ENCODE measurements at places on chromosomes 5 and 9.

- DNase-seq, result no peak
Measured at GRCh38 chr5:144945503-144945902, 774.8 kb downstream of the KCTD16 start.

GRCh38 chr5:139474890-139475791 is 4.3 kb downstream of the SMIM33 start:
- DNase-seq, result peak; percentile 83

DNA sequence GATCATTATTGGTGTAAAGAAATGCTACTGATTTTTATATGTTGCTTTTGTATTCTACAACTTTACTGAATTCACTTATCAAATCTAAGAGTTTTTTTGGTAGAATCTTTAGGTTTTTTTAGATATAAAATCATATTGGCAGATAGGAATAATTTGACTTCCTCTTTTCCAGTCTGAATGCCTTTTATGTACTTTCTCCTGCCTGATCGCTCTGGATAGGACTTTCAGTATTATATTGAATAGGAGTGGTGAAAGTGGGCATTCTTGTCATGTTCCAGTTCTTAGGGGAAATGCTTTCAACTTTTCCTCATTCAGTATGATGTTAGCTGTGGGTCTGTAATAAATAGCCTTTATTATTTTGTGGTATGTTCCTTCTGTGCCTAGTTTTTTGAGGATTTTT is 8.3 kb downstream of the AHRR start:
- no peak for DNase-seq

DNA sequence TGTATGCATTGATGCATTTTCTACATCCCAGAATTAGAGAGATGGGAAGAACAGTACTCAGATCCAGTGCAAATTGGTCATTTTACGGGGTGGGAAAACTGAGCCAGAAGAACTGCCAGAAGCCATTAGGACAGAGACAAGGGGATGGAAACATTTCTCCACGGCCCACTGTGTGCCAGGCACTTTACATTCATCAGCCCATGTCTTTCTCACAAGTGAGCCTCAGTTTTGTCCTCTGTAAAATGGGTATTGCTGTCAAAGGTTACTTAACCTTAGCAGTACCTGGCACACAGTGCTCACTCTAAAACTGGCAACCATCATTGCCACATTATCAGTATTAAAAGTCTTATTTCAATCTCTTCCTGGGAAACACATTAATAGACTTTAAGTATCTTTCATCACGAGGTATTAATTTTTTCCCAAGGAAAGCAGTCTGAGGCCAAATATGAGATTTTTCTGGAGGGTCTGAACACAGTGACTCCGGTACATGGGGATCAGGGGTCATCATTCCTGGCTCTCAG is 5.2 kb downstream of the DUSP1 start:
- no peak for DNase-seq

DNA sequence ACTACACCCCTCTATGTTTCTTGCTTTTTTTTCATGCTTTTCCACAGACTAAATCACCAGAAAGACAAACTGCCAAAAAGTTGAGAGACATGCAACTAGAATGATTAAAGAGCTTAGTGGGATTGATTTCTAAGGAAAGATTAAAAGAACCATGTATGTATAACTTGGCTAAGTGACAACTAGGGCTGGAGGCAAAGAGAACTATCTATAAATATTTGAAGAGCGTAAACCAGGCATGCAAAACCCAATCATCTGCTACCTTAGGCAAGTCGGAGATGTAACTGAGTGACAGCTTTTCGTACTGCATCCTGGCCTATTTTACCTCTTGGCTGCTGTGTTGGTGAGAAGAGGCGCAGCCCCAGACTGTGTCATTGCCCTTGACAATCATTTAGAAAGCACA is 121.0 kb upstream of the TLX3 start:
- DNase-seq, result no peak

GRCh38 chr5:61320860-61321259 is 11.2 kb upstream of the ZSWIM6 start:
- no peak for DNase-seq

DNA sequence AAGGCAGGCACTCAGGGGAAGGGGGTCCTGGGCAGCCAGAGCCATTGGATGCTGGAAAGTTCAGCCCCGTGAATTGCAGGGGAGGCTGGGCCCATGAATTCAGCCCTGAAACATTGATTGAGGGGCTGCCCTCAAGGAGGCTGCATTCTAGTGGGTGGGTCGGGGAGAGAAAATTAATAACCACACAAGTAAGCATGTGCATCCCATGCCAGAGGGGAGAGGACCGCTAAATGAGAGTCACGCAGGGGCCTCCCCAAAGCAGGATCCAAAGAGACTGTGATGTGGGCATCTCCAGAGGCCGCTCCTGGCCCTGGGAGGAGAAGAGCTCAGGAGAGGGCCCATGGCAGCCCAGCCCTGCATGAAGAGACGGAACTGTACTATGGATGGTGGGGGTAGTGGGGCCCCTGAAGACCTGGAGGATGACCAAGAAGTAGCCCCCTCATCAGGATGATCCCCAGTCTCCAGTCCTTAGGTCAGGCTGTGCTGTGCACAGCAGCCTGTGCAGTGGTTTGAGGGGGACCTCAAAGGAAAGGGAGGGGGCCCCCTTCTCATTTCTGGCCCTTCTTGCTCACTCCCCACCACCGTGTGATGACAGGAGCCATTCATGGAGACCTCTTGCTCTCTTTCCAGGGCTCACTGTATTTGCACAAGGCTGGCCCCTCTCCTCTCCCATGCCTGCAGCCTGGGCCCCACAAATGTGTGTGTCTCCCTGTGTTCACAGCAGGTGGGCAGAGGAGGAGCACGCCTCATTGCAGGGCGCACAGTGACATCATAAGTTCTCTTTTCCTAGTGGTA is 233.6 kb upstream of the IRX1 start:
- no peak for DNase-seq

DNA sequence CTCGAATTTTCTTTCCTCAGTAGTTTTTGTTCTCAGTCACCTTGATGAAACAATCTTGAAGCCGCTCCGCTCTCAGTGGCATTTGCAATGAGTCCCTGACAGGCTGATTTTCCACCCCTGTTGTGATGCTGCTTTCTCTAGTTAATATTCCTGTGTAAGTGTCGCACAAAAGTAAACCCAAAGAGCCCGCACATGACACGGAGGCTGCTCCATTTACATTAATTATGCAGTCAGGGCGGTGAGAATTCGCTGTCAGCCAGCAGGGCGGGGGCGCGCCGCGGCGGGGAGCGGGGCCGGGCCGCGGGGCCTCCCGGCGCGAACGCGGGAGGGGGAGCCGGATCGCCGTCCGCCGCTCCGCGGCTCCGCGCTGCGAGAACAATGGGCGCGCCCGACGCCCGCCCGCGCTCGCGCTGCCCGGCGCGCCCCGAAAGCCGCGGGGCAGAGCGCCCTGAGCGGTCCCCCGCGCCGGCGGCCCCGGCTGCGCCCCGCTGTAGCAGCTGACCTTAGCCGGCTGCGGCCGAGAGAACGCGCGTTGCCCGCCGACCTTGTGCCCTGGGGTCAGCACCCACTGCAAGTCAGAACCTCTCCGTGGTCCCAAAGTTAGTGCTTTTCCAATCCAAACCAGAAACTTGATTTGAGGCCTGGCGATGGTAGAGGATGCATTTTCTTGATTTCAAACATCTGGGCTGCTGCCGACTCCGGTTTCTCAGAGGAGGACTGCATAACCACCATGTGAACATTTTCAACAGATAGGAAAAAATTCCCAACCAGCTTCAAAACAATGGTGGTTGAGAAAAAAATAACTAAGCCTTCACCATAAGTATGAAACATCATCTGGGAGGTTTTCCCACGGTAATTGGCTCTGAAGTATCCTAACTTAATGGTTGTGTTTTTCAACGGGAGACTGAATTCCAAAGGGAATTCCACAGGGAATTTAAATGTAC is 142.6 kb downstream of the PBX3 start:
- DNase-seq, result no peak

DNA sequence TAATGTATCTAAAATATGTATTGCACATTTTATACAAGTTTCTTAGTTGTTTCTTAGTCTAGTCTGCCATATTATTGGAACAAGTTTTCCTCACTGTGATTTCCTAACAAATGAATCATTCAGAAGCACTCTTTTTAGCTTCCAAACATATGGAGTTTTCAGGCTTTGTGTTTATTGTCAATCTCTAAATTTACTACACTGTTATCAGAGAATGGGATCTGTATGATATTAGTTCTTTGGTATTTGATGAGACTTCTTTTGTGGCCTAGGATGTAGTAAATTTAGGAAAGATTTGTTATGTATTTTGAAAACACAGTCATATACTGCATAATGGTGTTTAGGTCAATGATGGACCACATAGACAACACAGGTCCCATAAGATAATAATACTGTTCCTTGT is 25.7 kb downstream of the SREK1IP1 start:
- DNase-seq, result no peak

GRCh38 chr5:168312606-168313295 is 21.3 kb downstream of the WWC1 start:
- DNase-seq, result no peak

DNA sequence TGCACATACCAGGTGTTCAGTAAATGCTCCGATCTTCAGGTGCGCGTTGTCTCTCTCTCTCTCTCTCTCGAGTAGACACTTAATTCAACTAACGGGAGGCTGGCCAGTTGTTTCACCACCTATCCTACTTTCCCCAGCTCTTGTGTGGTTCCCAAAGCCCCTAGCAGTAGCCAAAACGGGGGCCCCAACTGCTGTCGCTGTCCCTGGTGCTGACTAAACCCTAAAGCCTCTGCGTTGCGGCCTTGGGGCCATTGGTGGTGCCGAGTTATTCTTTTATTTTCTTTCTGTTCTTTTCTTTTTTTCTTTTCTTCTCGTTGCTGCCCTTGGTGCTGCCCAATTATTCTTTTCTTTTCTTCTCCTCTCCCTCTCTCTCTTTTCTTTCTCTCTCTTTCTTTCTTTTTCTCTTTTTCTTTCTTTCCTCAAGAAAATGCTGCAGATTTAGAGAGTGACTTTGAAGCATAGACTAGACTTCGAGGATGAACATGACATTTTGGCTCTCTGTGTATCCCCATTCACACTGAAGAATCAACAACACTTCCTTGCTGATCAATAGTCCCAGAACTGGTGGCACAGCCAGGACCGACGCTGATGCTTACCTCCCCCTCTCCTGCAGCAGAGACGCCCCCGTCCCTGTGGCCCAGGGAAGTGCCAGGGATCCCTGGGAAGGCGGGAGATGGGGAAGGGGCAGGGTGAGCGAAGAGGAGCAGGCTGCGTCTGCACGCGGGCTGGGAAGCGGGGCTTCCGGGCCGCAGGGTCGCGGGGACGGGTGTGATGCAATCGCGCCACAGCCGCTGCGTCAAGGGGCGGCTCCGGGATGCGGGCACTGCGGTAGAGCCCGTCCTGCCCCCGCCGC is at the start of gene FBLL1:
FBLL1 (plus strand) TSS at position 785 of the 853 bp plus-strand sequence. CDS start 200 bp downstream, outside the sequence.
- DNase-seq, result no peak

GRCh38 chr5:6468870-6469269 is 20.2 kb downstream of the UBE2QL1 start:
- DNase-seq, result no peak

DNA sequence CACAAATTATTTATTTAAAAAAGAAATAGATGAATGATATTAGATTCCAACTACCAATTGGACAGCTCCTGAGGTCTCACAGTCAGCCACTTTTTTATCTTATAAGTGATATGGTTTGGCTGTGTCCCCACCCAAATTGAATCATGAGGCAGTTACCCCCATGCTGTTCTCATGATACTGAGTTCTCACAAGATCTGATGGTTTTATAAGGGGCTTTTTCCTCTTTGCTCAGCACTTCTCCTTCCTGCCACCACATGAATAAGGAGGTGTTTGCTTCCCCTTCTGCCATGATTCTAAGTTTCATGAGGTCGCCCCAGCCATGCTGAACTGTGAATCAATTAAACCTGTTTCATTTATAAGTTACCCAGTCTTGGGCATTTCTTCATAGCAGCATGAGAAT is 12.9 kb downstream of the NLN start:
- no peak for DNase-seq

- no peak for DNase-seq
Measured at GRCh38 chr5:139133282-139133681, 64.9 kb downstream of the SIL1 start.

- DNase-seq, result no peak
Measured at GRCh38 chr9:111449705-111450104, 34.5 kb downstream of the ECPAS start.

GRCh38 chr5:149680810-149681221 is 49.3 kb upstream of the PPARGC1B start:
- no peak for DNase-seq

DNA sequence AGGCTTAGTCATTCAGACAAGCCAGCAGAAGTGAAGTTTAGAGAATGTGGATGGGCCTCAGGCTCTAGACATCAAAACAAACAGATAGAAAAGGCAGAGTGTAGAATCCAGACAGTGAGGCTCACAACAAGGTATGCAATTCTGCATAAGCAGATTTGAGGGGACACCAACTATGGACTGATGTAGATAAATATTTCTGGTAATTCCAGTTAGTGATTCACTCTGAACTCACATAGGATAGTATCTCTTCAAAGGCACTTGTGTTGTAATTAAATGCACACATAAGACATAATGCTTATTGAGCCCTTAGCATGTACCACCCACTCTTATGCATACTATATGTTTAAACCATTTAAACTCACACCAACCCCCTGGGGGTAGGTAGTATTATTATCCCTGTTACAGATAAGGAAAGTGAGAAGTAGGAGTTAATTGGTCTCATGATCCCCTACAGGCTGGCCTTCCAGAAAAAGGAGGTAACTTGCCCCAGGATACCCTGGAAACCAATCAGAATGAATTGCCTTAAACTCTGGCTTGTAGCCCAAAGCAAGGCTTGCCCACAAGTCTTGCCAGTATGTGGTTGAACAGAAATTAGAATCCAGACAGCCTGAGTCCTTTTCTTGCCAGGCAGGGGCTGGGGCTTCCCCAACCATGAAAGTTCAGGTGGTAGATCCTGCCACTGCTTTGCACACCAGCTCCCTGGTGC is 39.5 kb upstream of the HSPB3 start:
- no peak for DNase-seq
